ENCODE measurements at places on chromosomes 2 and 18.
A peak's percentile ranks its signal among the peaks of the same experiment; 100 is the strongest.

- DNase-seq = no peak
Measured at GRCh38 chr2:184357033-184357432, 241.3 kb upstream of the ZNF804A start.

GRCh38 chr2:207223051-207223450 lies 57.3 kb upstream of the KLF7 start:
- no peak for DNase-seq

- peak; percentile 57 for DNase-seq
Measured at GRCh38 chr2:196170606-196171247, 651 bp downstream of the STK17B start.

- no peak for DNase-seq
Measured at GRCh38 chr2:17805166-17805565, 11.1 kb upstream of the MSGN1 start.

DNA sequence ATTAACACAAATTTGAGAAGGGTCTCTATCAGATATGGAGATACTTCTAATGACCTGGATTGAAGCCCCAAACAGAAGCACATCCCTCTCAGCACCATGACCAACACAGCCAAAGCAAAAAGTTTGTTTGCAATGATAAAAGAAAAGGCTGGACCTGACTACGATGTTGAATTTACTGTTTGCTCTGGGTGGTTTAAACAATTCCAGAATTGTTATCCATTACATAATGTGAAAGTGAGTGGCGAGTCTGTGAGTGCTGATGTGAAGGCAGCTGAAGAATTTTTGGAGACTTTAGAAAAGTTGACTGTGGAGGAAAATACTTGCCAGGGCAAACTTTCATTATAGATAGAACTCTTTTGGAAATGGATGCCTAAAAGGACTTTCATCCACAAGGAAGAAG lies 17.4 kb upstream of the DLX2 start:
- DNase-seq = no peak

DNA sequence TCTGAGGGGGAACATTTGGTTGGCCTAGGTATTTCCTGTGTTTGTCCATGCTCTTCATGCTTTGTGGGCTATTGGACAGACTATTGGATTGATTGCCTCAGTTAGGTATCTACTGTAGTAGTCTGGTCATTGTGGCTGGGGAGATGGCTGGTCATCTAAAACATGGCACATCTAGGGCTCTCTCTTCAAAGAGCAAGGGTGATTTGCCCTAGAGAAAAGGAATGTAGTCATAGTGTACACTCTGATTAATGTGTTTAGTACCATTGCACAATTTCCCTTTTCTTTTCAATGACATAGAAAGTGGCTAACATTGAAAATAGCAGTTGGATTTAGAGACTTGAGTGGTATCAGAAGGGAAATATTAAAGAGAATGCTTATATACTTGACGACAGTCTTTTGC lies 114.3 kb downstream of the LCLAT1 start:
- DNase-seq = no peak

DNA sequence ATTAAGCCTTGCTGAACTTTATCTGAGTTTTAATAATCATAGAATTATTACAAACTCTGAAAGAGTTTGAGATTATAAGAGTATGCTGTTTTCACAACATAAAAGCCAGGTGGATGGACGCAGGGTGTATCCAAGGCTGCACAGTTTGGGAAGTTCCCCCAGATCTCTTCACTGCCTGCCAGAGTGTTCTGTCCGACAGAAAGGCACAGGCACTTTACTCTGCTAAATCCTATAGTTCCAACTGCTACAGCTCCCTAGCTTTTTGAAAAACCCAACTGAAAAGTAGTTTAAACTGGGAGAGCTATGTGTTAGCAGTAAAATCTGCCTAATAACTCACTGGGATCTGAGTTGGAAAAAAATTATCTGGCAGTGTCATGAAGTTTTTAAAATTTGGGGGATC lies 38.0 kb downstream of the MFSD6 start:
- no peak for DNase-seq

All from left kidney (tissue), 8 donors.